Esophagus squamous epithelium (tissue), 5 donors: ENCODE measurements at places on chromosomes 6 and 20. TPM values are rescaled to one million over a fixed set of nuclear protein-coding genes. Genes with fewer than 3 reads are reported as not detected.

SIRPD gene
- total RNA-seq: not detected

BPI gene
- not detected for total RNA-seq

PI16 gene
- total RNA-seq: 2.5 TPM

PARD6B gene
- total RNA-seq: 6.5 TPM

RIPOR3 gene
- 9.7 TPM for total RNA-seq

SLPI gene
- total RNA-seq: 250 TPM

PTCHD4 gene
- total RNA-seq: 0.22 TPM

DOK5 gene
- total RNA-seq: 1.3 TPM

KIZ gene
- 15.3 TPM for total RNA-seq

CST5 gene
- not detected for total RNA-seq

CABLES2 gene
- total RNA-seq: 3.8 TPM

DNA sequence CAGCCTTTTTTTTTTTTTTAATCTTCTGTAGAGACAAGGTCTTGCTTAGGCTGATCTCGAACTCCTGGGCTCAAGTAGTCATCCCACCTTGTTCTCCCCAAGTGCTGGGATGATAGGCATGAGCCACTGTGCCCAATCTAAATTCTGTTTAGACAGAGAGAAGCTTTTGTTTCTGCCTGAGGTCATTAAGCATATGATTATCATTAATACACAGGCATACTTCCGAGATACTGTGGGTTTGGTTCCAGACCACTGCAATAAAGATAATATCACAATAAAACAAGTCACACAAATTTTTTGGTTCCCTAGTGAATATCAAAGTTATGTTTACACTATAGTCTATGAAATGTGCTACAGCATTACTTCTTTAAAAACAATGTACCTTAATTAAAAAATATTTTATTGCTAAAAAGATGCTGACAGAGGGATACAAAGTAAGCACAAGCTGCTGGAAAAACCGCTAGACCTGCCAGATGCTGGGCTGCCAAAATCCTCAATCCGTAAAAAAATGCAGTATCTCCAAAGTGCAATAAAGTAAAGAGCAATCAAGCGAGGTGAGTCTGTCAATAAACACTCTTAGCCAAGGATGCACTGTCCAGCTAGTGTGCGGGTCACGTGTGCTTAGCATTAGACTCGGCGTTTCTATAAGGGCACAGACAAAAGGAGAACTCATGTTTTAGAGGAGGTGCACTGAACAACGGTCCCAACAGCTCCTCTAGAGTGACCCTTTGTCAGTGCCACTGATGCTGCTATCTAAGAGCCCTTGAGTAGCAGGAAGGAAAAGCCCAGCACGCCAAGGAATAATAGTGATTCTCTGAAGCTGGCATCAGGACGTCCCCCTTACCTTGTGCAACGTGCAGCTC lies 16.1 kb downstream of the TXNDC5 start:
- DNase-seq: no peak

- DNase-seq: no peak
Measured at GRCh38 chr6:111187874-111188273, 100.6 kb downstream of the SLC16A10 start.

DNA sequence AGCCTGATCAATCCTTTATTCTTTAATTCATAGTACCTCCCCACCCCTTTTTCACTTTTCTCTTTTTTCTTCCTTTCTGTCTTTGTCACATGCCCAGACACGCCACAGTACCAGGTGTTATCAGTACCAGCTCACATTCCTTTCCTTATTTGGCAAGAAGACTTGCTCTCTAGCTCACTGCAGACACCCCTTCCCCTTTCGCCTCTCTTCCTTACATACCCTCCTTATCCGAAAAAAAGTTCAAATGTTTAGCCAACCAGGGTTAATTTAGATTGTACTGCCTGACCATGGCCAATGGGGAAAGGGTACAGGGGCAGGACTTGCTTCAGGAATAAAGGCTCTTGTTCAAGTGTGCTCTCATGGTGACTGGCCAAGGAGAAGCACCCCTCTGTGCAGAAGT lies 9.3 kb upstream of the SIRPB2 start:
- DNase-seq: no peak

GRCh38 chr6:164072240-164072666 lies 657.7 kb downstream of the QKI start:
- no peak for DNase-seq

GRCh38 chr6:110041126-110041525 lies 63.0 kb downstream of the GPR6 start:
- no peak for DNase-seq

GRCh38 chr20:9214685-9215084 lies 145.8 kb downstream of the PLCB4 start:
- no peak for DNase-seq

GRCh38 chr20:35978041-35978513 lies 9.7 kb downstream of the CNBD2 start:
- no peak for DNase-seq

DNA sequence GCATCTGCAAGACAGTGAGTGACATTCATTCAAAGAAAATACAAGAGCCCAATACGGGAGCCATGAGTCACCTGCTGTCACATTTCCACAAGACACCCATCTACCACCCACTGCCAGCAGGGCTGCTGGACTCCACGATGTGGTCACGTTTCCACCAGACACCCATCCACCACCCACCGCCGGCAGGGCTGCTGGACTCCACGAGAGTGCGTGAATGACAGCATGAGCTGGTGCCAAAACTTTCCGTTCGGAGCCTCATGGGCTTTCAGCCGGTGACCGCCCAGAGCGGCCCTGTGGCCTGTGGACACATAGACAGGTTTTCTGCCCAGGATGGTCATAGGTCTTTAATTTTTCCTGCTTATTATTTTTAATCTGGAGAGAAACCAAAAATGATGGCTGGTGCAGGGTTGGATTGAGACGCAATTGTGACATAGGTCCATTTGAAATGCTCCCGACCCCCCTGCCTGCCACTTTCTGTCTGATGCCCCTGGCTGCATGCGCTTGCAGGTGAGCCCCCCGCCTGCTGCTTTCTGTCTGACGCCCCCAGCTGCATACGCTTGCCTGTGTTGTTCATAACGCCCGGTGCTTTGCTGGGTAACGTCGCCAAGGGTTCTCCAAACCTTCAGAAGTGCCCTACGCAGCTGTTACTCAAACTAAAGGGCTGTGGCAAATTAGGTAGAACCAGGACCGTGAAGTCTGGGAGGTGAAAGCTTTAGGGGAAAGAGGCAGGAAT lies 59.1 kb upstream of the SMOC2 start:
- DNase-seq: no peak

DNA sequence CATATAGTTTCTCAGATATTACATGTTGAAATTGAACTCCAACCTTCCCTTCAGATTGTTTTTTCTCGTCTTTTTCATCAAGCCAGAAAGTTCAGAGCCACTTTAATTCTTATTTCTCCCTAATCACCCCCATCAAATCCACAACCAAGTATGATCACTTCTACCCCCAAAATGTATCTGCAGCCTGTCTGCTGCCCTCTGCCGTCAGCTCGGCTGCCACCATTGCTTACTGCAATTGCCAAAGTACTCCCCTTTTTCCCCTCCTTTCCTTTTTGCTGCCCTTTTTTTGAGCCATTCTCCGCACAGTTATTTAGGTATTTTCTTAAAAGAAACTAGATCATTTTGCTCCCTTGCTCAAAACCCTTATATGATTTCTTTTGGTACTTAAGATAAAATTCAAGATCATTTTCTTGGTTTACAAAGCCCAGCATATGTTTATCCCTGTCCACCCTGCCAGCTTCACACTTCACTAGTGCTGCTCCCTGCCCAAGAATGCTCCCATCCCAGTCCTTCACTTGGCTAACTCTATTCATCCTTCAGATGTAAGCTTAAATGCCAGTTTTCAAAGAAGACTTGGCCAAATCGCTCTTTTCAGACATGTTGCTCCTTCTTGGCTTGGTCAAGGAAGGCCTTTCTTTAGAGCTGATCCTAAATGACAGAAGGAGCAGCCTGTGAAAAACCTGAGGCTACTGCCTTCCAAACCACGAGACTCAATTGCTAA lies 63.7 kb downstream of the SH3BGRL2 start:
- no peak for DNase-seq

DNA sequence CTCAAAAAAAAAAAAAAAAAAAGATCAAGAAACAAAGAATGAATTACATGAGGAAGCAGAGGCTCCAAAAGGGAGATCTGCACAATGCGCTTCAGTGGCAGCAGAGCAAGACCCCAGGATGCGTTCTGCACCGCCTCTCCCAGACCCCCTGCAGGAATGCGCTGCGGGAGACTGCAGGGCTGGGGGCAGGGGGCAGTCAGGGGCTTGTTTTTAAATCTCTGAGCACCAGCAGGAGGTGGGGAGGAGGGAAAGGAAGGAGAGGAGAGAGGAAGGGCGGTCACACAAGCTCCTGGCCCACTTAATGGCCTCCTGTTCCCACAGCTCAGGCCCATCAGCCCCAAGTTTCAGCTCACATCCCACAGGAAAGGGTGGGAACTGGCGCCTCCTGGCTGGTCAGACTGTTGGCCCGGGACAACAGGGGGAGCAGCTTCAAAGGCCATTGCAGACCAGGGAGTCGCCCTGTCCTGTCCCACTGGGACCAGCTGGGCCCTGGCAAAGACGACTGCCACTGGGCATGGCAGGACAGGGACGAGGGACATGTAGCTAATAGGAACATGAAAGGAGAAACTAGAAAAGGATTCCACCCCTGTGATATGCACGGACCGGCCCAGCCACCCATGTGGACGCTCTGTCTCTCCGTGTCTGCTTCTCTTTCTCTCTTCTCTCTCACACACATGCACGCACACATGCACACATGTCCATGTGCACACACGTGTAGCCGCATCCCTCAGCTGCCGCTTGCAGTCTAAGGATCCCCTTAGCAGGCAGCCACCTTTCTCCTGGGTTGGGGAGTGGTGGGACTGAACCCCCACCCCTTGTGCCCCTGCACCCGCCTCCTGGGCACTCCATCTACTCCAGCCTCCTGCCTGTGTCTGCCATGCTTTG lies 34.7 kb downstream of the TFEB start:
- DNase-seq: no peak

GRCh38 chr20:346033-346639 lies 775 bp upstream of the NRSN2 start:
- no peak for DNase-seq

DNA sequence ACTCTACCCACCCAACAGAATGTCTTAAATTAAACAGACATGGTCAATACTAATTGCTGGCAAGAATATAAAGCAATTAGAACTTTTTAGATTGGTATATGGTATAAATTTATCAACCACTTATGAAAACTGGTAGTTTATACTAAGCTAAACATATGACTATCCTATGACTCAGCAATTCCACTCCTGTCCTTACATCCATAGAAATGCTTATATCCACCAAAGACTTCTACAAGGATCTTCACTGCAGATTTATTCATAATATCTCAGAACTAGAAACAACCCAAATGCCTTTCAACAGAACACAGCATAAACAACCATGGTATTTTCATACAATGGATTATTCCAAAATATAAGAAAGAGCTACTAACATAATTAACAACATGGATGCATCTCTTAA lies 4.6 kb downstream of the ZNF184 start:
- no peak for DNase-seq

GRCh38 chr6:6221787-6222535 lies 98.5 kb downstream of the F13A1 start:
- DNase-seq: no peak

- no peak for DNase-seq
Measured at GRCh38 chr6:110826236-110827129, 11.2 kb upstream of the CDK19 start.

- DNase-seq: no peak
Measured at GRCh38 chr6:135831016-135831415, 20.5 kb upstream of the PDE7B start.

- DNase-seq: no peak
Measured at GRCh38 chr20:56414842-56415765, 3.0 kb downstream of the CASS4 start.

GRCh38 chr6:14693301-14694192 lies 552.3 kb upstream of the JARID2 start:
- no peak for DNase-seq

DNA sequence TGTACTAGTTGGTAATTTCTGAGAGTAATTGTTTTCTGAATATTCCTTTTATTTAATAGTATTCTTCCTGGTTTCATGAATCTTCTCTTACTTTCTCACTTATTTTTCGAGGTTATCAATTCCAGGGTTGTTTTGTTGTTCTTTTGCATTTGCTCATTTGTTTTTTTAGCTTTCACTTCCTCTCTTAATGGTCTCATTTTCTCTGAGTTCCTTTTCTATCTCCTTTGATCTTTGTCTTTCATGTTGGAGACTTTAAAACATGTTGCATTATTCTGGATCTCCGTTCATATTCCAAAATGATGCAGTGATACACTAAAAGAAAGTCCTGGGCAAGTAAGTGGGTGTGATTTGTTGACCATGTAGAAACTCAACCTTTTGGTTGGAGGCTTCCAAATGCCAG lies 345.3 kb upstream of the SLC35B3 start:
- DNase-seq: no peak

GRCh38 chr6:105137388-105137787 lies 42.4 kb downstream of the POPDC3 start:
- DNase-seq: no peak
